Activated gamma-delta T cell (primary cell): ENCODE measurements at places on chromosomes 7 and 10.

- no peak for DNase-seq
Measured at GRCh38 chr7:87816389-87816788, 59.8 kb downstream of the SLC25A40 start.

DNA sequence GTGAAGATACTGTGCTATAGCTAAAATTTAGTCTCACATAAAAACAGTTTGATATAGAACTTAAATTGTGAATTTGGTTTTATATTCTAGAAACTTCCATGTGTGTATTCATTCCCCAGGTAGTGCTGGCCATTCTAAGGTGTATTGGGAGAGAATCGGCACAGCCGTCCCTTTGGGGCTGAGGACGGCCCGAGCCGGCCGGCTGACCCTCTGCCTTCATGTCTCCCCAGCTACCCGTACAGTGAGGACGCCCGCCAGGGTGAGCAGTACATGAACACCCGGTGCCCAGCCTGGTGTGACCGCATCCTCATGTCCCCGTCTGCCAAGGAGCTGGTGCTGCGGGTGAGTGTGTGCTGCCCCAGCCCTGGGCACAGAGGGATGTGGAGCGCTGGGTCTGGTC is 8.5 kb downstream of the NKX6-2 start:
- no peak for DNase-seq

GRCh38 chr7:65463184-65463583 is 89.5 kb downstream of the ZNF92 start:
- no peak for DNase-seq

- no peak for DNase-seq
Measured at GRCh38 chr7:31067491-31067890, 15.4 kb downstream of the ADCYAP1R1 start.

DNA sequence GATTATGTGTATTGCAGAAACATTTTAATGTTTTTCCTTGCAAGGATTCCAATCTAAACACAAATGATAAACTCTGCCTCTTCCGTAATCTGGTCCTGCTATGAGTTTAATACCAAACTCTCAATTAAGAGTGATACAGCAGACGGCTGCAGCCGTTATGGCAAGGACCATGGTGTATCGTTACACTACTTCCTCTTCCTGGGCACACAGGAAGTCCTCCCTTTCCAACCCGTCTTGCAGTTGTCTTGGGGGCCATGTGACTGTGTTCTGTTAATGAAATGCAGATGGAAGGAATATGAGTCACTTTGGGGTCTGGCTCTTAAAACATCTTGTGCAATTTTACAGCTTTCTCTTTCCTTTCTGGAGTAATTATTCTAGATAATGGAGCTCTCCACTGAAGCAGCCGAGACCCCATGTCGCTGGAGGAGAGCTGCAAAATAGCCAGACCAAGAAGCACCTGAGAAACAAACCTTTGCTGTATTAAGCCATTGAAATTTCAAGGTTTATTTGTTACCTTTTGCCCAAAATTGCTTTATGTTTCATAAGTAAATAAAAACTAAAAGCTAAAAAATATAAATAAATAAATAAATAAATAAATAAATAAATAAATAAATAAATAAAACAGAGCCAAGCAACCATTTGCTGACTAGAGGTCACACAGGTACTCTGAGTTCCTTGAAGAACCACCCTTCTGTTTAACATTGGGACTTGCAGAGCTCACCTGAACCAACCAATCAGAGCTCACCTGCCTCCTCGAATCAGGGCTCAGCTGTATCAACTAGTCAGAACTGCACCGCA is 74.7 kb downstream of the FRMPD2 start:
- no peak for DNase-seq

- DNase-seq = no peak
Measured at GRCh38 chr10:120420421-120420820, 36.6 kb upstream of the PLPP4 start.

DNA sequence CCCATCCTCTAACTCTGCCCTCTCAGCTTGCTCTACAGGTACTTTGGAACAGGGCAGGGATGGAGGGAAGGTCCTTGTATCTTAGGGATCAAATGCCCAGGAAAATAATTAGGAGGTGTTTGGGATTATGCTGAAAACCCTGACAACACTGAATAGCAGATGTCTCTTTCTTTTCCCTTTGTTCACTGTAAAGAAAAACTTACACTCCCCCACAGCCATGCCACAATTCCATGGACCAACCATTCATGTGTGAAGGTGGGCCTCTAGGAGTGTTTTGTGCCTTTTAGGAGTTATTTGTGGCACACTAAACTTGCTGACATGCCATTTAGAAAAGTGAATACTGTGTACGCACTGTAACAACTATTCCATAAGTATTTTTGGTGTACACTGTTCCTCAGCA is 108.1 kb downstream of the SNX10 start:
- DNase-seq = no peak

DNA sequence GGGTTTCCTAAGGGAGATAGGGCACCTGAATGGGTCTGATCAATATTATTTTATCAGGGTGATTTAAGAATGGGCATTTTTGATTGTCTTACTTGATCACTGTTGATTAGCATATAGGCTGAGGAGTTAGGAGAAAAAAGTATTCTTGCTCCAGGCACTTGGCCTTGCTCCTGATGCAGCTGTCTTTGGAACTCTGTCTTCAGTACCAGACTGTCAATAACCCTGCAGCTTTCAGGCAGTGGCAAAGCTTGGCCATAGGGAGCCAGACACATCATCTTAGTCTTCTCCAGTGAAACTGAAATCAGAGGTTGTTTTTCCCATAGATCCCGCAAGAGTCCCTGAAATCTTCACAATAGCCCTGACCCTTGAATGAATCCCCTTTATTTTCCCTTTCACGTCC is 47.2 kb downstream of the EXOC4 start:
- DNase-seq = no peak

DNA sequence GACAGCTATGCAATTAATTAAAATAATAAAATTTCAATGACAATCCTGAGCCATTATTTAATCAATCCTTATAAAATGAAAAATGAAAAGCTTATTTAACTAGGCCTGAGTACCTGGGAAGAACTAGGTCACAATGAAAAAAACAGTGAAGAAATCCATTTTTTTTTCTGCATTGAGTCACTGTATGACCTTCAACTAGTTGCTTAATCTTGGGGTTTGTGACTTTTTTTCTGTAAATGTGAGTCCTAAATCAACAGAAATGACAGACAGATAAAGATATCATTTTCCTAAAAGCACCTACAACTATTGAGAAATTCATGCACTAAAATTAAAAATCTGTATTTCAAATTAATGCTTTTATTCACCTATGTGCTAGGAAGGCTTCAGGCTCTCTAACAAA is 96.8 kb downstream of the TMEM26 start:
- DNase-seq = no peak

DNA sequence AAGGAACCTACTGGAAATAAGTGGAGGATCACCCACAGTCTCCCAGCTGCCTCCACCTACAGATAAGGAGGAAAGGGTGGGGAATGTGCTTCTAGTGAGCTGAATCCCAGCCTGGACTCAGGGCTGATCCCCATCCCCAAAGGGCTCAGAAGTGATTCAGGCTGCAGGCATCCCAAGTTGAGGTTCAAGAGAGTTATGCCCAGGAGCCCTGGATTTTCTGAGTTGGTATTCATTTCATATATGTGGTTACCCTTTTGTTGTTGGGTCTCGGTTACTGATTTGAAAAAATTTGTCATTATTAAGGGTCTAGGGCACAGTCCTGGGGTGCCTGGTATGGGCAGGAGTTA is 30.0 kb upstream of the SRGN start:
- no peak for DNase-seq

DNA sequence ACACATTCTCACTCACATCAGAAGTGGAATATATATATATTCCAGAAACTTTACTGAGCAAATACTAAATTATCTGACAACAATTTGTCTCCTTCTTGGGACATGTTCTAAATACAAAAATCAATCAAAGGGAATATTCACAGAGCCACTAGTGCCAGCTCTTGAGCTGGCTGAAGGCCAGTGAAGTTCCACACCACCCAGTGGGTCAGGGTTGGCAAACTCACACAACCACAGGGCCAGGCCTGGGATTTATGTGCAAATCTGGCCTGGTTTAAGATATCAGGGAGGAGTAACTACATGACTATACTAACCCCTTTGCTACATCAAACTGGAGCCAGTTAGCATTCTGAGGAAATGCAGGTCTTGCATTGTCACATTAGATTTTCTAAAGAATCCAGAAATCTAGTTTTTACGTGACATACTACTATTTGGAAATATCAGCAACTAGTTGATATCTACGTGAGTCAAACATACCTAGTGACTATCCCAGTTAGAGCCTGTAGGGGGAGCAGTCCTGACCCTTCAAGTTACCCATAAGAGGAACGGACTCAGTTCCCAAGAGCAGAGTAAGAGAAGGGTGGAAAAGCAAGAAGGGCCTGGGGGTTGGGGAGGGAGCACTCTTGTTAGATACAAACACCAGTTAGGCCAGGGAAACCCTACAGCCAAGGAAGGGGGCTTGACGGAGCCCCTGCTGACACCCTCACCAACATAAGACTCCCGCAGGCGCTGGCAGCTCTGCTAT is 600.4 kb downstream of the KCNMA1 start:
- DNase-seq = no peak

GRCh38 chr7:13352677-13353076 is 636.8 kb downstream of the ETV1 start:
- no peak for DNase-seq

- DNase-seq = no peak
Measured at GRCh38 chr10:126776168-126776567, 105.7 kb upstream of the C10orf90 start.

GRCh38 chr7:158574308-158575036 is 13.2 kb downstream of the PTPRN2 start:
- no peak for DNase-seq

GRCh38 chr7:5477723-5478531 is 54.3 kb upstream of the TNRC18 start:
- DNase-seq = no peak

DNA sequence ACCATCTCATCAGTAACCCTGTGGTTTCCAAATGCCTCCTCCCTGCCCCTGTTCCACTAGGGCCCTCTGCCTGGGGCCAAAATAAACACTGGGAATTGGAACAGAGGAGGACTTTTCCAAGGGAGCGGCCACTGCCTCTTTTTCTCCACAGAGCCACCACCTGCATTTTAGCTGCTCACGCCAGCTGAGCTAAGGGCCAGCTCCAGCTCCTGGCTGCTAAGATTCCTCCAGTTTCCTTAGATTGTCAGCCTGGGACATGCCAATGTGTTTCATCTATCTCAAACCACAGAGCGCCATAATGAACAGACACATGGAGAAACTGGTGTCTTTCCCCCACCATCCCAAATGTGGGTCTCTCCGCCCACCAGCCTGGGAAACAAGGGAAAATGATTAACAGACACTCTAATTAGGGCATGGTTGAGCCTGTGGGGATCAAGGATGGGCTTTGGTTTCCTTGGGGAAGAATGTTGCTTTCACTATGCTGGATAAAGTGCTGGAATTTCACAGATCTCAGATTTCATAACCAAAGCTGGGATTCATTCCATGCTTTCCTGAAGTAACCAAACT is 52.2 kb downstream of the ASB13 start:
- no peak for DNase-seq

- no peak for DNase-seq
Measured at GRCh38 chr7:93817526-93817925, 73.0 kb downstream of the TFPI2 start.

DNA sequence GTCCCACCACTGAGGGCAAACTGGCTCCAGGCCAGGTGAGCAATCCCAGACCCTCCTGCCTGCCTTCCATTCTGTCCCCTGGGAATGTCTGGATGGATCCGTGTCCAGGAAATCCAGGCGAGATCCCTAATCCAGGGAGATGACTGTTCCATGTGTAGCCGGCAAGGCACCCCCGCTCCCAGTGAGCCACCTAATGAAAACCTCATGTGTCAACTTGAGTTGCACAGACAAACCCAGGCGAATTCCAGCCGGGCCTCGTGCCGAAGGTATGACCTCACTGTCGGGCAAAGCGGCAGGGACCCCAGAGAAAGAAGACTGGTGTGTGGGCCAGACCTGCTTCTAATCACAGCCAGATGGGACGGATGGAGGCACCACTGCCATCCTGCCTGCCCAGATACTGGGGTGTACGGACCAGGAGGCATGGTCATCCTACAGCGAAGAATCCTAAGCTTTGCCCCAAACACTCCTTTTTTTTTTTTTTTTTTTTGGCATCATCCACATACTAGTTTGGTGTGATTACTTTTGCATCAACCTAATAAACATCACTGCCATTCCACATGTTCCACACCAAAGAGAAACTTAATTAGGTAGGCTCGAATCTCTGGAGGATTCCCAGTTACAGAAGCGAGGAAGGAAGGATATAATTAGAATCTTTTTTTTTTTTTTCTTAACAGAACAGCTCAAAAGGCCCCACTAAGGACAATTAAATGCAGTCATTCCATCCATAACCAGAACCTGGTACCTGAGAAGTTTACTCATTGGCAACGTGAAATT is 313.1 kb downstream of the CALN1 start:
- no peak for DNase-seq

DNA sequence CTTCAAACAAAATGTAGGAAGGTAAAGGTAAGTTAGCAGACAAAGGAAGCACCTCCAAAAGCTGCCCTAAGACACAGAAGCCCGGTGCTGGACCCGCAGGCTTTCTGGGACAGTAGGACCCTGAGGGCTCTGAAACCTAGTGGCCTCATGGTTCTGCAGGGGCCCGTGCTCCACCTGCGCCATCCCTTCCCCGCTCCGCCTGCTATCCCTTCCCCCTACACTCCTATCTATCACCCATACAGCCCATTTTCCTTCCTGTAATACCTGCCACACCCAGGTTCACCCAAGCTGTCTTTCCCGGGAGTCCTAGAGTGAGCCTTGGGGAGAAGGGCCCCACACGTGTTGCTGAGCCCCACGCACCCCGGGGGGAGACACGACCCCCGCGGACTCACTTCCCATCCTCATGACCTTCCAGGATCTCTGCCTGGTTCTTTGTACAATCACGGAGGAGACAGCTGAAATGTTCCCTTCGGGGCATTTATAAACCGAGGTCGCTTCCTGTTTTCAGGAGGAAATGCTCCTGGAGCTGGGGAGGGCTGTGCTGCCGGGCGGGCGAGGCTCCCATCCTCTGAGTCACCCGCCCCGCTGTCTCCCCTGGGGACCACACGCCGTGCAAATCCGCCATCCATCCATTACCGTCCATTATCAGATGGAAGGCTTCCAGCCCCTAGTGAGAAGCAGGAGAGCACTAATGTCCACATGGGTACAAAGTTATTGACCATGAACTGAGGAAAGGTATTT is 251.7 kb upstream of the PITRM1 start:
- no peak for DNase-seq

DNA sequence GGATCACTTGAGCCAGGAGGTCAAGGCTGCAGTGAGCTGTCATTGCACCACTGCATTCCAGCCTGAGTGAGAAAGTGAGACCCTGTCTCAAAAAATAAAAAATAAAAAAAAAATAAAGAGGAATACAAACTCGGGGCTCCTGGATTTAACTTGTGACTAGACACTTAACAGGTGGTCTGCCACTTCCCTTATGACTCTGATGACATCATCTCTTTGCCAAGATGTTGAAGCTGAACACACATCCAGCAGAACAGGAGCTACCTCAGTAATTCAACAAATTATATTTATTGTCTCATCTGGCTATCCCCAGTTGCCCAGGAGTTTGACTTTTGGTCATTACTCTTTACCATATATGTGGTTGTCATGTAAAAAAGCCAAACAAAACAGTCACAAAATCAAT is 35.3 kb downstream of the NEUROD6 start:
- DNase-seq = no peak
